ENCODE measurements at places on chromosomes 5 and 9.
A peak's percentile ranks its signal among the peaks of the same experiment; 100 is the strongest.

GRCh38 chr9:122106576-122106975 is 13.5 kb upstream of the TTLL11 start:
- DNase-seq = no peak

DNA sequence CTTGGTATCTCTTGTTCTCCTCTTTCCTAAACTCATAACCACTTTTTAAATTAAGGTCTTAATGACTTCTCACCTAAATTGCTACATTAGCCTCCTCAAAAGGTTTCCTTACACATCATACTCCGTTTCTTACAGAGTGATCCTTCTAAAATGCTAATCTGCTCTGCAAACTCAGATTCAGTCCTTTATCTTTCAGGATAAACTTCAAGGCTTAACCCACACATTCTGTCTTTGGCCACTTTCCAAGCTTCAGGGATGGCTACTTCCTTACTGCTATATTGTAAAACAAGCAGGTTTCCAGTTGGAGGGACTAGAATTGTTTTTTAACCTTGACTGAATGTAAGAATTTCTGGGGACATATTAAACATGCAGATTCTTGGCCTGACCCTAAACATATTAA is 105.5 kb upstream of the CHD1 start:
- DNase-seq = no peak

- DNase-seq = no peak
Measured at GRCh38 chr5:139561655-139562451, 714 bp downstream of the UBE2D2 start.

GRCh38 chr5:133328800-133329199 is 277.0 kb downstream of the HSPA4 start:
- no peak for DNase-seq

DNA sequence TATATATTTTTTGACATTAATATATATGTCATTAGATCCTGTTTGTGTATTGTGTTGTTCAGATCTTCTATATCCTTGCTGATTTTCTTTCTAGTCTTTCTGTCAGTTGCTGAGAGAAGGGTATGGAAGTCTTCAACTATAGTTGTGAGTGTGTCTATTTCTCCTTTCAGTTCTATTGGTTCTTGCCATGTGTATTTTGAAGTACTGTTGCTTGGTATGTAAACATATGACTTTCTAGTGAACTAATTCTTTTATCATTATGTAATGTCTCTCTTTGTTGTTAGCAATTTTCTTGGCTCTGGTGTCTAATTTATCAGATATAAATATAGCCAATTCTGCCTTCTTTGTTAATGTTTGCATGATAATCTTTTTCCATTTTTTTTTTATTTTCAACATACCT is 84.3 kb upstream of the CAST start:
- DNase-seq = no peak

- DNase-seq = no peak
Measured at GRCh38 chr5:33010846-33011245, 299.7 kb downstream of the NPR3 start.

DNA sequence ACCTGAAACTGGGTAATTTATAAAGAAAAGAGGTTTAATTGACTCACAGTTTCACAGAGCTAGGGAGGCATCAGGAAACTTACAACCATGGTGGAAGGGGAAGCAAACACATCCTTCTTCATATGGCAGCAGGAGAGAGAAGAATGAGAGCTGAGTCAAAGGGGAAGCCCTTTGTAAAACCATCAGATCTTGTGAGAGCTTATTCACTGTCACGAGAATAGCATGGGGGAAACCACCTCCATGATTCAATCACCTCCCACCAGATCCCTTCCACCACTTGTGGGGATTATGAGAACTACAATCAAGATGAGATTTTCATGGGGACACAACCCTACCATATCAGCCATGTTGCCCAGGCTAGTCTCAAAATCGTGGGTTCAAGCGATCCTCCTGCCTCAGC is 143.4 kb downstream of the FGF18 start:
- no peak for DNase-seq

DNA sequence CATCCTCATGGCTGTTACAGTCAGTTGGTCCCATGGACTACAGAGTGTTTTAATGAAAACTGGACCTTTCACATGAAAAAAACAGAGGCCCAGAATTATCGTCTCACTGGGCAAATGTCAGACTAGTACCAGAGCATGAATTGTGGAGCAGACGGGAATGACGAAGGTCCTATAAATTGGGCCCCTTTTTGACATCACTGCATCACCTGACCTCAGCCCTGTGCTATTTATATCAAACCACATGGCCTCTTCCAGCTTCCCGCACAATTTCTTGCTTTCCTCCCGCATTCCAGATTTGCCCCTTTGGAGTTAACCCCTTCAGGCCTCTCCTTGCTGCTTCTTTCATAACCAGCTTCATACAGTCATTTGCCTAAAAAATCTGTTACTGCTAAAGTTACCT is 301.7 kb downstream of the ATPSCKMT start:
- DNase-seq = no peak

DNA sequence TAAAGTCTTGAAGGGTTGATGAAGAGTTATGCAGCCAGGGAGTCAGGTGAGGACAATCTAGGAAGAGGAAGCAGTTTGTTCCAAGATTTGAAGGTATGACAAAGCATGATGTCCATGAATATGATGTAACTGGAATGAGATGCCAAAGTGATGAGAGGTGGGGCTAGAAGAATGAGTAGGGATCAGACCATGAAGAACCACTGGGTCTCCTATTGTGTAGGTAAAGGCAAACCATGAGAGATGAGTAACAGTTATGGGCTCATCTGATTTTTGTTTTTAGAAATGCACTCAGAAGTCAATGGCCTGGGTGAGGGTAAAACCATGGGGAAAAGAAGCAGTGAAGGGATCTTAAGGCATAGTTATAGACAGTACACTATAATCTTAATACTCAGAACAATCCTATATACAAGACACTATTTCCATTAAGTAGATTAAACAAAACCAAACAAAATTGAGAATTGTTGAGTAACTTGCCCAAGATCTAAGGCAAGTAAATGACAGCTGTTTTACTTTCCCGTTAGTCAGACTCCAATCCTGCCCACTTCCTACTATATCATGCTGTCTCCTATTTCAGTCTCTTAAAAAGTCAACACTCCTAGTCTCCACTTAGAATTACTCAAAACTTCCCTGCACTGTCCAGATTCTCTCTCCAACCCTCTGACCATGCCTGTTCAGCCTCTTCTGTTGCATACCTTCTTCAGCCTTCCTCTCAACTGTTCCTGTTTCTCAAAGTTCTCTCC is 393.8 kb upstream of the MEF2C start:
- no peak for DNase-seq

DNA sequence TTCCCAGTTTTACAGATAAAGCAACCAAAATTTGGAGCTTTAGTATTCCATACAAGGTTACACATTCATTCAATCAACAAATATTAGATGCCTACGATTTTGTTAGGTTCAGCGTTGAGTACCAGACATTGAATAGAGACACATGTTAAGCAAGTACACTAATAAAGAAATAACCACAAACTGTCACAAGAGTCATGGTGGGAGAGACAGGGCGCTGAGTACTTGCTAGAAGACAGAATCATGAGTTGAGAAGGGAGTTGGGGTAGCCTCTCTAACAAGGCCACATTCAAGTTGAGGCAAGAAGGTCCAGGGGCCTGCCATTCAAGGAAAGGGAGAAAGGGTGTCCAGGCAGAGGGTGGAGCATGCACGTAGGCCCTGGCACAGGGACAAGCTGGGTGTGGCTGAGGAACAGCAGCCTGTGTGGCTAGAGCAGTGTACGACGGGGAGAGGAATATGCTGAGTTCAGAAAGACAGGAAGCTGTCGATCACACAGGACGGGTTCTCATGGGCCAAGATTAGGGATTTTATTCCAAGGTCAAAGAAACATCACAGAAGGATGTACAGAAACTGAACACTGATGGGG is 17.0 kb downstream of the CDK5RAP2 start:
- DNase-seq = no peak

DNA sequence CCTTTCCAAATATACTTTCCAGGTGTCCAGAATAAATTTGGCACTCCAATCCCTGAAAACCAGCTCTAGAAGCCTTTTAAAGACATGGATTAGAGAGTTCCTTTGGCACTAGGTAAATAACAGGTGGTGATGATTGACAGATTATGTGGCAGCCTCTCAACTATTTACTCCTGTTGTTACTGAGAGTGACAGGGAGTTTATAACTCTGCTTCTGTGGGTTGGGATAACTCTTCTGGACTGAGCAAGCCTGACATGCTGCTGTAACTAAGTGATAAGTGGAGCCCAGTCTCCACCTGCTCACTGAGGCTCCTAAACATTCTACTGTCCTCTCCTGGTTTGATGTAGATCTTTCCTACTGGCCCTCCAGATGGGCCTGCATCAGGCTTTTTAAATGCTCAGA is 693.2 kb upstream of the FTMT start:
- DNase-seq = no peak

DNA sequence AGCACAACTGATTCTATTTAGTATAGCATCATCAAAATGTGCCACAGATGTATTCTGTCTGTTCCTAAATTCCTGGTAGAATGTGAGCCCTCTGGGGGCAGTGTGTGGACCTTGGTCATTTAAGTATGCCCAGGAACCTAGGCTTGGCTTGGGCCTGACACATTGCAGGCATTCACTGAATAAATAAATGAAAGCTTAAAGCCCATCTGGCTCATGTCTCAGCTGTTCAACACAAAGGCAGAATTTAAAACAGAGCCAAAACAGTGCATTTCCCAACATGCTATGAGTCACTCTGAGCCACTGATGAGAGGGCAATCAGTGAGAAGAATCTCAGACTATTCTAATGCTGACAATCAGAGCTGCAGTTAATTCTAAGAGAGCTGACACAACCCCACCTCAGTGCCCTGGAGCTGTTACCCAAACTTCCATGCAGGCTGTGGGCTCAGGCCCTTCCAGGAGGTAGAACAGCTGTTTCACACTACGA is 8.1 kb downstream of the FAM193B start:
- DNase-seq = peak; percentile 83

- DNase-seq = no peak
Measured at GRCh38 chr5:6261256-6261655, 117.1 kb downstream of the MED10 start.

DNA sequence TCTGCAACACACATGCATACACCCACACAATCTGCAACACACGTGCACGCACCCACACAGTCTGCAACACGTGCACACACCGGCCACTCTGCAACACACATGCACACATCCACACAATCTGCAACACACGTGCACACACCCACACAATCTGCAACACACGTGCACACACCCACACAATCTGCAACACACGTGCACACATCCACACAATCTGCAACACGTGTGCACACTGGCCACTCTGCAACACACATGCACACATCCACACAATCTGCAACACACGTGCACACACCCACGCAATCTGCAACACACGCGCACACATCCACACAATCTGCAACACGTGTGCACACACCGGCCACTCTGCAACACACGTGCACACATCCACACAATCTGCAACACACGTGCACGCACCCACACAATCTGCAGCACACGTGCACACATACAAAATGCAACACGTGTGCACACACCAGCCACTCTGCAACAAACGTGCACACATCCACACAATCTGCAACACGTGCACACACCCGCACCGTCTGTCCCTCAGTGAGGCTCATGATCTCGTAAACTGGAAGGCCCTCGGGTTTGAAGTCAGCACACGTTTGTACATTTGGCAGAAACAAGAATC is 18.4 kb downstream of the PLEKHG4B start:
- no peak for DNase-seq

DNA sequence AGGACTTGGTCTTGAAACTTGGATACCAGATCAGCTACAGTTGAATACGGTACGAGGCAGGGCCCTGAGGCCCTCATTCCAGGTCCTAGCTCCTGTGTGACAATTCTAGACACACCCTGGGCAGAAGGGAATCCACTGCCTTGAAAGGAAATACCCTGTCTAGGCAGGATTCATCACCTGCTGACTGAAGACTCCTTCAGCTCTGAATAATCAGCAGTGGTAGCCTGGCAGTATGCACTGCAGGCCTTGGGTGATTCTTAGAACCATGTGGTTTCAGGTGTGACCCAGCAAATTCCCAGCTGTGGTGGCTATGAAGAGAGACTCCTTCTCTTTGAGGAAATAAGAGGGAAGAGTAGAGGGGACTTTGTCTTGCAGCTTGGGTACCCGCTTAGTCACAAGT is 17.2 kb upstream of the EFNA5 start:
- no peak for DNase-seq

DNA sequence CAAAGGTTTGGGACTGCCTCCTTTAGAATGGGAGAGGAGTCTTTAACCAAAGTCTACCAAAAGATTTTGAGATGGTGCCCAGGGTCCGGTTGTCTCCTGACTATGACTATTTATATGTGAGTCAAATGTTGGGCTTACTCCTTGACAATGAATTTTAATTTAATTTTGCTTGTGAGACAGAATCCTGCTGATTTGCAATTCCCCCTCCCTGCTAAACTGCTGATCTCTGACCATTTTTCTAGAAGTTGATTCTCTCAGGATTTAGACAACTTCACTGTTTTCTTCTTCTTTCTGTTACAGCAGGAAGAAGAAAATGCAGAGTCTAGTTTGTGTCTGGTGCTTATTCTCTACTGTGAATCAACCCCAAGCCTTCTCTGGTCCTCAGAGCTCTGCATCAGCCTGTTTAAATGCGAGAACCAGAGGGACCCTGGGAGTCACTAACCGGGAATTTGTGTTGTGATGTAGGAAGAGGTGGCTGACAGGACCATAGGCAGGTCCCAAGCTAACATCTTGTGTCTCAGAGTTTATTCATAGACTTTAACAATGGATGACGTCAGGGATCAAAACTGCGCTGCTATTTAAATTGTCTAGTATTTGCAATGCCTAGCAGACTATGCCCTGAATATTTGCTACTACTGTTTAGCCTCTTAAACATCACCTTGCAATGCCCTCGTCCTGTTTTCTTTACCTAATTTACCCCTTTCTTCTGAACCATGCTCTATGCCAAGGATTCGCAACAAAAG is 124.0 kb upstream of the TAF11L2 start:
- DNase-seq = no peak

DNA sequence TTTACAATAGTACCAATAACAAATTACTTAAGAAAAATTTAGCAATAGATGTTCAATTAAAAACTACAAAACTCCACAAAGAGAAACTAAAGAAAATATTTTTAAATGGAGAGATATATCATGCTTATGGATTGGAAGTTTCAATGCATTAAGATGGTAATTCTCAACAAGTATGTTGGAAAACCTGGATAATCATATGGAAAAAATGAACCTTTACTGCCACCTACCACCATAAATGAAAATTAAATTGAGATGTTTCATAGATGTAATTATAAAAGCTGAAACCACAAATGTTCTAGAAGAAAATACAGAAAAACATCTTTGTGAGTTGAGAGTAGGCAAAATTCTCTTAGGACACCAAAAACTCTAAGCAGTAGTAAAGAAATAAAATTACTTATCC is 121.7 kb downstream of the ANKRD18B start:
- no peak for DNase-seq

DNA sequence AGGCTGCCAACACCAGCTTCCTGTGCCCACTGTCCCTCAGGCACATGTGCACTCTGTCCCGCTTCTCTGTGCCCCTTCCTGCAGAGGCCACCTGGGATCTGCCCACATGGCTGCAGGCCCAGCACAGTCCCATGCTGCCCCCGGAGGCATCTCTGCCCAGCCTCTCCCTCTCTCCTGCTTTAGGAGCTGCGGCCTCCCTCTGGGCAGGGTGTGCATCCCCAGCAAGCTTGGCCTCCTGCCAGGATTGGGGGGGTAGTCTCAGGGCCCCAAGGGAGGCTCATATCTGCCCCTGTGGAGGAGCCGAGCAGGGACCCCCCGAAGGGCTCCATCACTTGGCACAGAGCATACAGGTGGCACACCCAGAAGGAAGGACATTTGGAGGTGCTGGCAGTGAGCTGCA is 24.8 kb downstream of the FLT4 start:
- no peak for DNase-seq
